ENCODE measurements at places on chromosomes 13 and 19.

DNA sequence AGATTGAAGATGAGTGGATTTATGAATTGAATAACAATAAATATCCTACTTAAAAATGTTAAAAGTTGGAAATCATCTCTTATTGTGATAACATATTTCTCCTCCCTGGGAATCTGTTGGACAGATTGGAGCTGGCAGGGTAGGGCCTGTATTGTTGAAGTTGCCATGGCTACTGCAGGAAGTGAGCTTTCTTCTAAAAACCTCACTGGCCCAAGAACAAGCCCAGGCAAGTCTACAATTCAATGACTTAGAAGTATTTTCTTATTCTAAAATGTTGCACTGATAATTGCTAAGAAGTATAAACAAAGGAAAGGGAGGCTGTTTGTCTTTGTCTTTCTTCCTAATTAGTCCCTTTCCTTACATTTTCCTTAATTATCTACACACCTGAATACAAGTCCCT is 112.1 kb downstream of the DLEU7 start:
- no peak for DNase-seq

DNA sequence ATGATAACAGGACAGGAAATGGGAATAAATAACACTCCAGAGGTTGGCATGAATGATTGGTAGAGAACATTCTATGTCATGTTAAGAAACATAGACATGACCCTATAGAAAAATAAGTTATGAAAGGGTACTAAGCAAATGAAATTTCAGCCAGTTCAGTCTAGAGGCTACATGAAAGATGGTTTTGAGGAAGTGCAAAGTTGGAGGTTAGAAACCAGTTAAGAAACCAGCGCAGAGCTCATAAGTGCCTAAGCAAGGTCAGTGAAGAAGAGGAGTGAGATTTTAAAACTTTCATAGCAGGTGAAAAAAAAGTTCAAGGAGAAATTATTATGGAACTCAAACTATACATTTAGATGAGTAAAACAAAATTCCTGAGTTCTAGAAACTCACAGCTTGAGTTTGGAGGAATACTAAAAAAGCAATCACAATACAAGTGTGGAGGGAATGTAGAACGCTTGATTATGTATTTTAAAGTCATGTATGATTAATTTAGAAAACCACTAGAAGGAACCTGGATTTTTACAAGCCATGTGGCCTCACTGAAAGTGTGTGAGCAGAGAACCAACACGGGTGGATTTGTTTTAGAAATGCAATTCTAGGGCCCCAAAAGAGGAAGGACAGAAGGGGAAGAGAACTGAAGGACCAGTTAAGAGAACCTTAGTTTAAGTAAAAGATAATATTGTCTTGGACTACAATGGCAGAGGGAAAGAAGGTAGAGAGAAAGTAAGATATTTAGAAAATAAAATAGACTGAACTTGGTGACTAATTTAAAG is 162.4 kb downstream of the PCDH20 start:
- DNase-seq, result no peak

DNA sequence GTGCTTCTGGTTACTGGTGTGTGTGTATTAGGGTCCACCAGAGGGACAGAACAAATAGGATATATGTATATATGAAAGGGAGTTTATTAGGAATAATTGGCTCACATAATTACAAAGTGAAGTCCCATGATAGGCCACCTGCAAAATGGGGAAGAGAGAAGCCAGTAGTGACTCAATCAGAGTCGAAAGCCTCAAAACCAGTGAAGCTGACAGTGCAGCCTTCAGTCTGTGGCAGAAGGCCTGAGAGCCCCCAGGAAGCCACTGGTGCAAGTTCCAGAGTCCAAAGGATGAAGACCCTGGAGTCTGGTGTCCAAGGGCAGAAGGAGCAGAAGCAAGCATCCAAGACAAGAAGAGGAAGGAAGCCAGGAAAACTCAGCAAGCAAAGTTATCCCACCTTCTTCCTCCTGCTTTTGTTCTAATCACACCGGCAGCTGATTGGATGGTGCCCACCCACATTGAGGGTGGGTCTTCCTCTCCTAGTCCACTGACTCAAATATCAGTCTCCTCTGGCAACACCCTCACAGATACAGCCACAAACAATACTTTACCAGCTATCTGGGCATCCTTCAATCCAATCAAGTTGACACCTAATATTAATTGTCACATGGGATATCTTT is 21.7 kb upstream of the SCEL start:
- DNase-seq, result no peak

DNA sequence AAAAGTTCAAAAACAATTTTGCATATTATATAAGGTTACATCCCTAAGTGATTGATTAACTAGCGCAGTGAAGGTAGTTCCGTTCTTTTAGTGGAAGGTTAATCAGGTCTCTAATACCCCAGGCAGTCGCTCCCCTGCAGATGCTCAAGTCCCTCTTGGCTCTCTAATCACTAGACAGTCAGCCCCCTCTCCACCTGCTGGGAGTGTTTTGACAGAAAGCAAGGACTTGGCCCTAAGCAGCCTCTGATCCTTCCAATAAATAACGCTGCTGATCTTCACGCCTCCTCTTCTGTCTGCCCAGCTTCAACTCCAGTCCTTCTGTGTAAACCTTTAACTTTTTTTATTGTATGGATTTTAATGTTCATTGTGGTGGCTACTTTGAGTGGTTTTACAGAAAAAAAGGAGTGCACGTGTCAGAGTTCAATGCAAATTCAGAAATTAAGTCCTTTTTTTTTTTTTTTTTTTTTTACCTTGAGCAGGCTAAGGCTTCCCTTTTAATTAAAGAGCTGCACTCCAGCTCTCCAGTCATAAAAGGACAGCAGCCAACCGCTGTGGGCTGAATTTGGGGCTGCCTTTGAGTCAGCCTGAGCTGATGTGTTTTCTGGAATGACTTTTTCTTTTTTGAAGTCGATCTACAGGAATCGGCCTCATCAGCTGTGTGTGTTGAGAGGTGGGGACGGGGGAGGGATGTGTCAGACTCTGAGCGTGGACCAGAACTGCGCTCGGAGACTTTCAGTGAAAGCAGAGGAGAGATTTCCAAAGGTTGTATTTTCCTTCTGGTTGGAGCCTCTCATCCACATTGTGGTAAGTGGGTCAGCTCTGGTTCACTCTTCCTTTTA is 33.8 kb upstream of the MYO16 start:
- DNase-seq, result no peak

DNA sequence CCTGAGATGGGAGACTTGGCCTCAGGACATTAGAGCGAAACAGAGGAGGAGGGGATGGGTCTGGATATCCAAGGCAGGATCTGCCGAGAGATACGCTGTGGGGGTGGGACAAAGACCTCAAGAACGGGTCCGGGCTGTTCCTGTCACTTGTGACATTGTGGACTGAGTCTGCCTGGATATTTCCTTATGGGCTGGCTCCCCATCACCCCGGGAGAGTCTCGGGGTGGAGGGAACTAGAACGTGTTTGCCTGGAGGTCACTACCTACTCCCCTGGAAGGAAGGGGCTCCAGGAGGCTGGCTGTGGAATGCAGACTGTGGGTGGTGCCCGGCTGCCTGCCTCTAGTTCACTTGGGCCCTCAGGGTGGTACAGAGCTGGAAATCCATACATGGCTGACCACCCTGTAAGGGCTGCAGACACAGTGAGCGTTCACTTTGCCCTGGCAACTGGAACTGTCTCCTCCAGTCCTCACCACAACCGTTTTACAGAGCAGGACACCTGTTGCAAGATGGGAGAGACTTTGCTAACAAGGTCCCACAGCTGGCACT is 26.4 kb downstream of the DNM2 start:
- DNase-seq, result no peak

- DNase-seq, result peak; percentile 17
Measured at GRCh38 chr19:2014731-2015607, 545 bp downstream of the BTBD2 start.

DNA sequence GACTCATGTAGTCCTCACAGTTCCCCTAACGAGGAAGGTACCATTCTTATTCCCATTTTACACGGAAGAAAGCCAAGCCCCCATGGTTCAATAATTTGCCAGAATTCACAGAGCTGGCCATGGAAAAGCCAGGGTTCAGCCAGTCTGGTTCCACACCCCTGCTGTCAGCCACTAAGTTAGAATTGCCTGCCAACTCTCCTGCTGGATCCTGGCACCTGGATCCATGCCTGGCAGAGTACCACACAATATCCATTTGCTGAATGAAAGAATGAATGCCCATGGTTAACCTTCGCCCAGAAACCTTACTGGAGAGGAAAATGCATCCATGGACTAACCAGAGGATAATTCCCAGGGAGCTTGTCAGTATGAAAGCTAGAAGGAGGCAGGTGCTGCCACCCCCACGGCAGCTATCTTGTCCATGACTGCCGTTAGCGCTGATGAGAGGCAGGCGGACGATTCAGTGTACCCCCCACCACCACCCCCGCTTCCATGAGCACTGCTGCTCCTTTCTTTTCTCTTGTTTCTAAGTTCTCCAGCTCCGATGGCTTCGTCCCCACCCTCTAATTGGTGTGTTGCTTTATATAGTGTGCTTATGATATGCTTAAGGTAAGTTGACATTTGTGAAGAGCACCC is 114.5 kb downstream of the SLC7A1 start:
- no peak for DNase-seq

DNA sequence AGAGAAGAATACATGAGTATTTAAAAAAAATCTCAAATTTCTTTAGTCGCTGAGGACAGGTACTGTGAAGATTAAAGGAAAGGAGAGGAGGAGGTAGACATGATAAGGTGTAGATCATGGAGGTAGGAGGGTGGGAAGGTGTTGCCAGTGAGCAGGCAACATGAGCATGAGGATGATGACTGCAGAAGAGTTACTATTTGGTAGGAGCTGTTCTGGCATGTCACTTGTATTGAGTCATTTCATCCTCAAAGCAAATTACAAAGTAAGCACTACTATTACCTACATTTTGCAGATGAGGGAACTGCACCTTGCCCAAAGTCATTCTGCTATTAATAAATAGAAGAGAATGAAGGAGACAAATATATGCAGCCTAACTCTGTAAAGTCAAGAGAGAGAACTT is 435.8 kb upstream of the KLF12 start:
- no peak for DNase-seq

DNA sequence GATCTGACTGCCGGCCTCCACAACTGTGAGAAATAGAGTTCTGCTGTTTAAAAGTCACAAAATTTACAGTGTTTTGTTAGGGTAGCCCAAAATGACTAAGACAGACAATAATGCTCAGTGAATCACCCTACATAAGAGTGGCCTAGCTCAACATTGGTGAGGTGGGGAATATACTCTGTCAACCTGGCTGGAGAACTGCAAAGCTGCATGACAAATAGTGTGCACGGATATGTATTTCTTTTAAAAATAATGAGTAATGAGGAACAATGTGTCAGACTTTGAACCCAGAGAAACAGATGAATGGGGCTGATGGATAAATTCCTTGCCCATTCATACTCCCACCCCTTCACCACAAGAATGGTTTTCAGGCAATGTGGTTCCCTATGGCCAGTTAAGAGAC is 372.4 kb downstream of the SUCLA2 start:
- DNase-seq, result no peak

DNA sequence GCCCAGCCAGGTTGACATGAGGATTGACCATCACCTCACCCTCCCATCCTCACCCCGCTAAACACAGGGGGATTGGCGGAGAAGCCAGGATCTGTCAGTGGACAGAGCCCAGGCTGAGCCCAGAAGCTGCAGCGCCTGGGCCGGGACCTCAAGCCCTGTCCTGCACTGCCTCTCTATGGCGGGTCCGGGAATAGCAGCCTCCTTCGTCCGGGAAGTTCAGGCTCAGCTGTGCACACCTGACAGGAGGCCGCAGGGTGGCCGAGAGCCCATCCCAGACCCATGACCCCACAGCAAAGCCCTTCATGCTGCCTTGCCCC is 67.8 kb downstream of the SPACA7 start:
- peak; percentile 24 for DNase-seq

- no peak for DNase-seq
Measured at GRCh38 chr19:30001301-30001700, 59.3 kb downstream of the URI1 start.

GRCh38 chr19:1019616-1019961 is 1.3 kb downstream of the TMEM259 start:
- DNase-seq, result no peak

- DNase-seq, result peak; percentile 19
Measured at GRCh38 chr19:7550987-7551761, 15.7 kb downstream of the PNPLA6 start.

- DNase-seq, result no peak
Measured at GRCh38 chr19:33487901-33488800, 33.4 kb downstream of the PEPD start.

DNA sequence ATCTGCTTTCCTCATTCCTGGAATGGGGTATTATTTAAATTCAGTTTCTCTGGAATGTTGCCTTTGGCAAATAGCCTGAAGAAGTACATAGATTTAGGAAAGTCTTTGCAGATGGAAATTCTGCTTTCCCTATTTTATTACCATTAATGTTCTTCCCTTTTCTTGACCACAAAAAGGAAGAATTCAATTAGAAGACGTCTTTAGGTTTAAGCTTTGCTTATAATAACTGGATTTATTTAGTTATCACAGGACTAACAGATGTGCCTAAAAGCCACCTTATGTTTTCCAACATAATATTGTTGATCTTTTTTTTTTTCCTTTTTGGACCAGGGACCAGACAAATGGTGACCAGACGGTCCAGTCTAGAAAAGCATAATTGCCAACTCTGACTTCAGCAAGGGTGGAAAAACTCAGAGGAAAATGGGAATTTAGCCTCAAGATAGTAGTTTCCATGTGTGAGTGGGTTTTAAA is 210.1 kb upstream of the SPRY2 start:
- no peak for DNase-seq

GRCh38 chr19:54462047-54462654 is 1.4 kb downstream of the LENG9 start:
- no peak for DNase-seq

DNA sequence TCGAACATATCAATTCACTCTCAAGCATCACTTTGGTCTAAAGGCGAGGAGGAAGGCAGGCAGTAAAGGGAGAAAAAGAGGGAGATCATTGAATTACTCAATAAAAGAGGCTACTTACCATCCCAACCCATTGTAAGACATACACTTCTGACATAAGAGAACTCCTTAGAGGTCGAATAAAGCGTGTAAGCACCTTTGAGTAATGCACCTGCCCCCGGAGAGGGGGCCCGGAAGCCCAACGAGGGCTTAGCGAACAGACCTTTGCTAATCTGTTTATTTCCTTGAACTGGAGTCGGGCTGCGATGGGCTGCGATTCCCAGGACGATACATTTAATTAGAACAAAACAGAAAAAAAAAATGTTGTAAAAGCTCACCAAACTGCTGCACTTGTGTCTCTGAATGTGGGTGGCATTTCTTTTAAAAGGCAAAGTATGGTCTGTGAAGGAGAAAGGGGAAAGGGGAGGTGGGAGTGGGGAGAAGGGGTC is 3.0 kb downstream of the ZC3H4 start:
- DNase-seq, result peak; percentile 45

DNA sequence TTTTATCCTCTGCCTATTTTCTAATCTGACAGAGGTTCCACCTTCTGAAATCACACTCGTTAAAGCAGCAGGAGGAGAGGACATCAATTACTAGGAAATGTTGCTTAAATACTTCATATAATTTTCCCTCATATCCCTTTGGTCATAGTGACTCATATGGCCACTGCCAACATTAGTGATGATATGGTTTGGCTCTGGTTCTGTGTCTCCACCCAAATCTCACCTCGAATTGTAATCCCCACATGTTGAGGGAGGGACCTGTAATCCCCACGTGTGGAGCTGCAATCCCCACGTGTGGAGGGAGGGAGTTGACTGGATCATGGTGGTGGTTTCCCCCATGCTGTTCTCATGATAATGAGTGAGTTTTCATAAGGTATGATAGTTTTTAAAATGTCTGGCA is 618.4 kb upstream of the SLITRK5 start:
- DNase-seq, result no peak

GRCh38 chr13:23845105-23845725 is 44.0 kb downstream of the MIPEP start:
- DNase-seq, result no peak

- no peak for DNase-seq
Measured at GRCh38 chr13:59963383-59963782, 200.3 kb downstream of the DIAPH3 start.

Measured in stimulated activated CD4-positive, alpha-beta T cell treated with anti-CD3 and anti-CD28 coated beads, Interleukin-4, amount 100 ng/mL, for 4 hours (primary cell).